ENCODE measurements at places on chromosomes 13 and 19. TPM values are rescaled to one million over a fixed set of nuclear protein-coding genes. Genes with fewer than 3 reads are reported as not detected.
A peak's percentile ranks its signal among the peaks of the same experiment; 100 is the strongest.

The HMGB1 gene
- 163 TPM for total RNA-seq

The NOTCH3 gene
- total RNA-seq = 6.1 TPM

The VSTM1 gene
- total RNA-seq = not detected

The ZNF677 gene
- 19.4 TPM for total RNA-seq

DNA sequence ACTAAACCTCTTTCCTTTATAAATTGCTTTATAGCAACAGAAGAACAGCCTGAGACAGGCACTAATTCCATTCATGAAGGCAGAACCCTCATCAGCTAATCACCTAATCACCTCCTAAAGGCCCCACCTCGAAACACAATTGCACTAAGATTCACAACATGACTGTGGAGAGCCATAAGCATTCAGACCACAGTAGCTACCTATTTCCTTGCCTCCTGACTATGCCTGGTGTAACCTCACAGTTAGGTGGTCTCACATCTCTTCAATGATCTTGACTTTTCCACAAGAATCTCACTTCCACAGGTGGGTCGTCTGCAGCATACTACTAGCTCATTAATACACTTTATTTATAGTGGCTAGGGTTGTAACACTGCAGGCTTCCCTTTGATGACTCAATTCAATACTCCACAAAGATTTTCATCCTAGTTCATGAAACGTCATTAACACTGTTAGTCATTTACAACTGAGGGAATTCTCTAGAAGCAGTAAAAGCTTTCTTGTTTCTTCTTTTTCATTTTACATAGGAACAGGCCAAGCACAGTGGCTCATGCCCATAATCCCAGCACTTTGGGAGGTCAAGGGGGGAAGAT is 27.1 kb downstream of the STK24 start:
- DNase-seq = no peak

- DNase-seq = no peak
Measured at GRCh38 chr13:103976371-103976770, 910.2 kb upstream of the SLC10A2 start.

GRCh38 chr19:38252941-38253691 is 3.1 kb downstream of the PPP1R14A start:
- DNase-seq = peak; percentile 60

DNA sequence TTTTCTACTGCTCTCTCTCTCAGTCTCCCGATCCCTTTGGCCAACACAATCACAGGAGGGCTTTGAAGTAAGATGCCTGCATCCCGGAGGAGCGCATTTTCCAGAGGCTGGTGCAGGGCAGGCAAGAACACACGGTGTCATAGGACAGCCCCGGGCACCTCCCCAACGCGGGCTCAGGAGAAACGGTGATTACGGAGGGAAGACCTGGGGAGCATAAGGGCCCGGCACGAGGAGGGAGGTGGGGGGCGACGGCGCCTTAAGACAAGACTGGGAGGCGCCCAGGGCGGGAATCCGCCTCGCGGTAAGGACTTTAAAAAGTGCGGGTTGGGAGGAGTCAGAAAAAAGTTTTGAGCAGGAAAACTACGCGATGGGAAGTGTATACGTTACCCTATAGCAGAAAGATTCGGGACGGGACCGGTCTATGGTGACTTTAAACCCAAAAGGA is 18.7 kb upstream of the ZNF888 start:
- peak; percentile 60 for DNase-seq

- no peak for DNase-seq
Measured at GRCh38 chr13:85194482-85194881, 604.7 kb downstream of the SLITRK6 start.

GRCh38 chr19:29815231-29815630 is 3.4 kb downstream of the CCNE1 start:
- DNase-seq = no peak

DNA sequence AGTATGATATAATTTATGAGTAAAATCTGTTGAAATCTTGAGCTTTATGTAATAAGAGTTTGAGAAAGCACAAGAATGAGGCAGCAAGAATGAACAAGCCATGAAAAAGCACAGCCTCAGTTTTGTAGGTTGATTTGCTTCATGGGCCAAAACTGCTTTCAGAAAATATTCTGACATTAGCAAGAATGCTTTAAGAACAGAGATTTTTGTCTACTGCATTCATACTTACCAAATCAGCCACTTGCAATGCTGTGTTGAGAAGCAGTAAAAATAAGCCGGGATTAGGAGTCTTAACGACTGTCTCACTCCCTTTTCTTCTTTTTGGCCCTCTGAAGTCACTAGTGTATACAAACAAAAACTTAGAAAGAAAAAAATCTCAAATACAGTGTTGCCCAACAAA is 114.5 kb downstream of the POSTN start:
- no peak for DNase-seq

GRCh38 chr19:5192568-5192967 is 148.0 kb downstream of the PTPRS start:
- DNase-seq = no peak
